ENCODE measurements at places on chromosomes 2 and 18.

DNA sequence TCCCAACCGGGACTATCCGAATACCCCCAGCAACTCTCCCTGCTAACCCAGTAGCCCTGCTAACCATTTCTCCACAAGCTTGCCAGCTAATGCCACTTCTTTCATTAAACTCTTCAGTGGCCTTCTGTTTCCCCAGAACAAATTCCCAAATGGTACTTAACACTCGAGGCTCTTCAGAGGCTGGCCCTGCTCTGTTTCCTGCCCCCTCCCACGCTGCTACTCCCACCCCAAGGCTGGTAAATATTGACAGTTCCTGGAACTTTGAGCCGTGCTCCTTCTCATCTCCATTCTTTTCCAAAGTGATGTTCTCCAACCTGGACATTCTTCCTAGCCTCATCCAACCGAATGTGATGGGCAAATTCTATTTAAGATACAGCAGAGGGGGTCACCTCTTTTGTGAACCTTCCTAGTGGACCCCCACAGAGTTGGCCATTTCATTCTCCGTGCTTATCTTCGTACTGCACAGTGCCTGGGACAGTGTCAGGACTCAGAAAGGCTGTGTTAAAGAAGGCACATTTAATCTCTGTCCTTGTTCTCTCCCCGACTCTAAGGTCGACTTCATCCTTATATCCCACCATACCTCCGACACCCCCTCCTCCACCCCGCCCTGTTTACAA is 3.2 kb upstream of the KIDINS220 start:
- DNase-seq: no peak

DNA sequence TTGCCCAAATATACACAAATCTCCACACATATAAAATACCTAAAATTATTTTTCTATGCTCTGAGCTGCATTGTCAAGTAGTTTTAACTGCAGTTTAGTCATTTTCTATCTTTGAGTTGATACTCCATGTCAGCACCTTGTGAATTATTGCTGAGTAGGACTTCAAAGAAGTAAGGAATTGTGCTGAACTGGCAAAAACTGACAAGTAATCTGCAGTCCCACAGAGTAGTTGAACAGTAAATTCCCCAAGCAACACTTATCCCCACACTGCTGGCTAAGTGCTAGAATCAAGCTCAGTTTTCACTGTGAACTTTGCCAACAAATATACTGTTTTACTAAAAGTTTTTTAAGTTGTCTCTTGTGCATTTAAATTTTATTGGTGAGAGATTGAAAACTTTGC is 141.8 kb upstream of the ST6GAL2 start:
- DNase-seq: no peak

- peak; percentile 75 for DNase-seq
Observed at GRCh38 chr18:12656938-12657683, 796 bp downstream of the SPIRE1 start.

GRCh38 chr2:233799716-233800115 is 21.6 kb downstream of the MROH2A start:
- DNase-seq: no peak

- no peak for DNase-seq
Observed at GRCh38 chr2:208906330-208906729, 499.7 kb downstream of the PTH2R start.

DNA sequence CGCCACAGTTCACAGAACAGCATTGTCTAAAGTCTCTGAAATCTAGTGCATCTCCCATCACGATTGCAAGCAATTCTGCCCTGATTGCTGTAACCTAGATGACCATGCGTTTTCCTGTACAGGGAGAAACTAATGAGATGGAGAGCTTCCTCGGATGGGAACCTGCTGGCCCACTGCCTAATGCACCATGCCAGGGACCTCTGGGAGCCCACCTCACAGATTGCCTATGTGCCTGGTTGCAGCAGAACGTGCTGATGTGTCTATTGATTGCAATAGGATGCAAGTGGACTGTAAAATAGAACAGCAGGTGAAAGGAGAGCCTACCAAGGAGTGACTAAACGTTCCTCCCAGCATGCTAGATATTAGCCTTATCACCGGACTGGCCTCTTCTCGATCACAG is 141.0 kb upstream of the RAB12 start:
- DNase-seq: no peak

GRCh38 chr2:39646267-39646666 is 19.4 kb upstream of the TMEM178A start:
- DNase-seq: no peak

DNA sequence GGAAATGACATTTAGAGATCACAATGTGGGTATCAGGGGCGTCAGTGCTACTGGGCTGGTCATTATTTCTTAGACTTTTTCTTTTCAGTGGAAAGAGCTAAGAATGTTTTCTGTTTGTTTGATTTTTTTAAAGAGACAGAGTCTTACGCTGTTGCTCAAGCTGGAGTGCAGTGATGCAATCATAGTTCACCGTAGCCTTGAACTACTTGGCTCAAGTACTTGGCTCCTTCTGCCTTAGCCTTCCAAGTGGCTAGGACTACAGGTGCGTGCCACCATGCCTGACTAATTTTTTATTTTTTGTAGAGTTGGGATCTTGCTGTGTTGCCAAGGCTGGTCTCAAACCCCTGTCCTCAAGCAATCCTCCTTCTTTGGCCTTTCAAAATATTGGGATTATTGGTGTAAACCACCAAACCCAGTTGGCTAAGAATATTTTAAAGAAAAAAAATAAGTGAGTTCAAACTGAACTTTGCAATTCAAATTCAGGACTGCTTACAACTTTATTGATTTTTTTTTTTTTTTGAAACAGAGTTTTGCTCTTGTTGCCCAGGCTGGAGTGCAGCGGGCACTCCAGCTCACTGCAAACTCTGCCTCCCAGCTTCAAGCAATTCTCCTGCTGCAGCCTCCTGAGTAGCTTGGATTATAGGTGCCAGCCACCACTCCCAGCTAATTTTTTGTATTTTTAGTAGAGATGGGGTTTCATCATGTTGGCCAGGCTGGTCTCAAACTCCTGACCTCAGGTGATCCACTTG is 154.2 kb downstream of the MIB1 start:
- no peak for DNase-seq

DNA sequence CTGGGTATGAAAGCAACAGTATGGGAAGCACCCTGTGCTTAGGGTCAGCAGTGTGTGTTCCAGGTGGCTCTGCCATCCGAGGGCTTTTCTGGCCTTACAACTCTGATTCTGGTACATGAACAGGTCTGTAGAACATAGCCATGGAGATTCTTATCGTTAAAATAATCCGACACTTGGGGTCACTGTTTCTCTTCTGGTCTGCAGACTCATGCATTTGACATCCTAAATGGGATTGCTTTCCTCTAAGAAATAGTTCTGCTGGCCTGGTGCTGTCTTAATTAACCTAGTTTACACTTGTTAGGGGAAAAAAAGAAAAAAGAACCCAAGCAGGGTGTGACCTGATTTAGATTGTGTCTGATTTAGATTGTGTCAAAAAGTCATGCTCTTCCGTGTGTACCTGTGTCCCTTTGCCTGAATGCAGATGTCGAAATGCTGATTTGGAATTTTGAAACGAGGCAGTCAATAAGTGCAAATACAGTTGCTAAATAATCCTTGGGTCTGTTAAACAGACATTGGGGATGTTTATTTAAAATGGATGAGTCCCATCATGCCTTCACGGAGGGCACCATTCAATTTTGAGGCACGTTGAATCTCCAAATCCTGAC is 59.6 kb downstream of the TRPM8 start:
- peak; percentile 66 for DNase-seq

DNA sequence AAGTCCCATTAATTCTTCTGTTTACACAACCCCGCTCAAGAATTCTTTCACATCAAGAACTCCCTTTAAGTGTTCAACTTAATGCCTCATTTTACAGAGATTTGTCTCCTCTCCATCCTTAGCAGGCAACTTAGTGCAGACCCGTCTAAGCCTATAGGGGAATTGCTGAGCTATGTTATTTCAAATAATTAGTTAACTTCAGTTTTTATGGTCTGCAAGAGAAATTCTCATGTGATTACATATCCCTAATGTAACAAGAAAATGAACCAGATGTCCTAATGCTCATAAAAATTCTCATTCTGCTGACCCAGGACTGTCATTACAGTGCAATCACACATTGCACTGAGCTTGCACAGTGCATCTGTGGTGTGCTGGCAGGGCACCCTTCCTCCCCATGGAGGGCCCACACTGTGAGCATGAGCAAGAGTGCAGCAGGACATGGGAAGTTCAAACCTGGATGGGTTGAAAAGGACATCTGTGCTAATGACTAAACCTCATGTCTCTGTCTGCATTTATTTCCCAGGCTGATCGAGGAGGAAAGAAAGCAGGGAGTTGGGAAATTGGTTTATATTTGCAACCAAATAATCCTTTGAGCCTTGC is 97.1 kb downstream of the COL5A2 start:
- no peak for DNase-seq

- DNase-seq: no peak
Observed at GRCh38 chr2:218566296-218566695, 1.9 kb downstream of the USP37 start.

- DNase-seq: no peak
Observed at GRCh38 chr2:20165677-20166509, 59.0 kb downstream of the SDC1 start.

DNA sequence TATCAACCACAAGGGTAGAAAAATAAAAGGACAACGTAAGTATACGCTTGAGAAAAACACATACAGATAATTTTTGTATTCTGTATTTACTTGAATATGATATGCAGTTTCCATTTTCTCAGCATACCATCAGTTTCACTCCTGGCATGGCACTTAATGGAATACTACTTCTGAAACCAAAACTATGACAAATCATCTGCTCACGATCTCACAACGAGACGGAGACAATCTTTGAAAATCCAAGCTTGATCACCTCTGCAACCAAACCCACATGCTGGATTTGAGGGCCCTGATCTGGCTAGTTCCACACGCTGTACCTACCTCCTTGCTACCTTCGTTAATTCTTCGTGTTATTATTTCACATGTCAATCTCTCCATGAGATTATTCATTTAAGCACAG is 387.6 kb downstream of the NBAS start:
- no peak for DNase-seq

DNA sequence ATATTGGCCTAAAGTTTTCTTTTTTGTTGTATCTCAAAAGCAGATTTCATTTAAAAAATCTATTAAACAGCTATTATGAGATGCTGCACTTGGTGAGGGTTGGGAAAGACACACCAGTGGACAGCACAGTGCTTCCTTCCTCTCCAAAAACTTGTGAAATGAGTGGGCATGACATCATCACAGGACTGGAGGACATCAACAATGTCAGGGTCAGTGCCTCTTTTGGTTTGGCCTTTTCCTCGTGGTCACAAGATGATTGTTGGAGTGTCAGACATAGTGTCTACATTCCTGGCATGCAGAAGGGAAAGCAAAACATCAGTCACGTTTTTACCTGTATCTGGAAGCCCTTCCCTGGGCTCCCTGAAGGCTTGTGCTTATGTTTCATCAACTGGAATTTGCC is 49.6 kb downstream of the IL1R2 start:
- DNase-seq: no peak

- DNase-seq: no peak
Observed at GRCh38 chr2:226881287-226881686, 45.4 kb downstream of the RHBDD1 start.

- DNase-seq: peak; percentile 68
Observed at GRCh38 chr2:217897816-217898806, 104.7 kb downstream of the TNS1 start.

GRCh38 chr18:74215863-74216262 is 67.5 kb downstream of the TIMM21 start:
- DNase-seq: no peak

DNA sequence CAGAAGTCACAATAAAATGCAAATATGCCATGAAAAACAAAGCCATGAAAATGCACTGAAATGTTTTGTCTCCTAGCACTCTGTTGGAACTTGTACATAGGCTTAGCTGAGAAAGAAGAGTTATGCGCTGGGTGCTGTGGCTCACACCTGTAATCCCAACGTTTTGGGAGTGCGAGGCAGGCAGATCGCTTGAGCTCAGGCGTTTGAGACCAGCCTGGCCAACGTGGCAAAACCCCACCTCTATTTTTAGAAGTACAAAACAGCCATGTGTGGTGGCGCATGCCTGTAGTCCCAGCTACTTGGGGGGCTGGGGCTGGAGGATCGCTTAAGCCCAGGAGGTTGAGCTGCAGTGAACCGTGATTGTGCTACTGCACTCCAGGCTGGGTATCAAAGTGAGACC is 39.9 kb downstream of the IRS1 start:
- DNase-seq: no peak

DNA sequence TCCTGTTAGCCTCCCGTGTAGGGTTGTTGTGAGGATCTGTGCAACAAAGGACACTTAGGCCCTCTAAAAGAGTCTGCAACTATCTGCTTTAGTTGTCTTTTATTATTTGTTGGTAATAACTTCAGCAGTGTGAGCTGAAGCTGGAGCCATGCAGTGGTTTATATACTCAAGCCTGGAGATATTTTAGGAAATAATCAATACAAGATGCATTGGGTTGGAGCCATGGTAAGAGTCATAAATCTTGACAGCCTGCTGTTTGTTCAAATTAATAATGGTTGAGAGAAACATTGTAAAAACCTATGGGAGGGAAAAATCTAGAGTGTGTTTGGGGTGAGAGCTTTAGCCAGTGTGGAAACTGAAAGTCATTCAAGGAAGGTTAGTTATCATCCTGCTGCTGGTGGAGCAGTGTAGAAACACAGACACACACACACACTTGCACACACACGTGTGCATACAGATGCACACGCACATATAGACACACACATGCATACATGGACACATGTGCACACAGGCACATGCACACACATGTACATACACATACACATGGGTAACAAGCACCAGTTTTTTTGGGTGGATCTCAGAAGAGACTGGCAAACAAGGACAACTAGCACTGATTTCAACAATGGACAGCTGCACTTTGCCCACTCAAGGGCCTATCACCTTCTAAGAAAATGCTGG is 51.0 kb downstream of the ACOXL start:
- DNase-seq: no peak

- no peak for DNase-seq
Observed at GRCh38 chr2:74205596-74205995, 7.2 kb downstream of the MTHFD2 start.

DNA sequence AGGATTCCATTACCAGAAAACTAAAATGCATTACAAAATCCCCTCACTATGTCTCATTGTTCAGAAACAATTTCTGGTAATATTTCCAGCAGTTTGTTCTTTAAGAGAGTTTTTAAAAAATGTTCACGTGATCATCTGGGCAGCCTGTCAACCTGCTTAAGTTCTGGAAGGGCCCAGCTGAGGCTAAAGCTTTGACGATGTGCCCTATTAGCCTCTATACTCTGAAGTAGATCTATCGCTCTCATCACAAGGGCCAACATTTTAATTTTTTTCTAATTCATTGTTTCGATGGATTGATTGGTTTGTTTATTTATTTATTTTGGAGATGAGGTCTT is 205.8 kb downstream of the PRKCE start:
- no peak for DNase-seq

- DNase-seq: no peak
Observed at GRCh38 chr2:160353166-160353565, 140.4 kb downstream of the RBMS1 start.

GRCh38 chr2:5140347-5140746 is 551.8 kb upstream of the SOX11 start:
- no peak for DNase-seq
